ENCODE measurements at places on chromosomes 7 and 10.

DNA sequence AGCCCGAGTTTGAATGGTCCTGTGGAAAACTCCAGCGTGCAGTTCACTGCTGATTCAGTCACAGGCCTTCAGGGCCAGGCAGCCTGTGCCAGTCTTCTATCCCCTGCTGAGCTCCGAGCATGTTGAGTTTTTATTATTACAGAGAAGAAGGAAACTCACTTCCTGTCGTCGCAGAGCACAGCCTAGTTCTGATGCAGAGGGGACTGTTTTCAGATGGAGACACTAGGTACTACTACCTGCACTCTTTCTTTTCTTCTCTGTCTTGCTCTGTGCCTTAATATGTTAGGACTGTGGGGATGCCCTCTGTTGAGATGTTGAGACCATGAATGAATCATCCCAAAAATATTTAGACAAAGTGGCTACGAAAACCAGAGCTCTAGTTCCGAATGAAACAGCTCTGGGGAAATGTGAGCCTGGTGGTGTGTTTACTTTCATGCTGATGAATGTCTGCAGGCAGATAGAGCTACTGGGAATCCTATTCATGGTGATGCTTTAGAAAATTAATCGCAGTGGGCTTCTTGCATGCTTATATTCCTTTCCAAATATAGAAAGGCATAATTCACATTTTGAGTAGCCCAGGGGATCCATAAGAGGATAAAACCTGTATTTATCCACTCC, 29.6 kb downstream of the CASP7 start:
- DNase-seq: no peak

- no peak for DNase-seq
Measured at GRCh38 chr7:136635751-136636150, 232.7 kb upstream of the CHRM2 start.

GRCh38 chr10:58734116-58734515, 221.4 kb downstream of the BICC1 start:
- DNase-seq: no peak

DNA sequence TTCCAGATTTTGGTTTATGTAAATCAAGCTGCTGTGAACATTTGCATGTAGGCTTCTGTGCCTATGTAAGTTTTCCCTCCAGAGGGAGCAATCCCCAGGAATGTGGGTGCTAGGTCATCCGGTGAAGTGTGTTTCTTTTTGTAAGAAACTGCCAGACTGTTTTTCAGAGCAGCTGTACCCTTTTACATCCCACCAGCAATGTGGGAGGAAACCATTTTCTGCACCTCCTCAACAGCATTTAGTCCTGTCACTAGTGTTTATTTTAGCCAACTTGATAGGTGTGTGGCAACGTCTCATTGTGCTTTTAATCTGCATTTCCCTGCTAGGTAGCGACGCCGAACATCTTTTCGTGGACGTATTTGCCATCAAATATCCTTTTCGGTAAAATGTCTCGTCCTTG, 395.7 kb upstream of the FOXK1 start:
- no peak for DNase-seq

DNA sequence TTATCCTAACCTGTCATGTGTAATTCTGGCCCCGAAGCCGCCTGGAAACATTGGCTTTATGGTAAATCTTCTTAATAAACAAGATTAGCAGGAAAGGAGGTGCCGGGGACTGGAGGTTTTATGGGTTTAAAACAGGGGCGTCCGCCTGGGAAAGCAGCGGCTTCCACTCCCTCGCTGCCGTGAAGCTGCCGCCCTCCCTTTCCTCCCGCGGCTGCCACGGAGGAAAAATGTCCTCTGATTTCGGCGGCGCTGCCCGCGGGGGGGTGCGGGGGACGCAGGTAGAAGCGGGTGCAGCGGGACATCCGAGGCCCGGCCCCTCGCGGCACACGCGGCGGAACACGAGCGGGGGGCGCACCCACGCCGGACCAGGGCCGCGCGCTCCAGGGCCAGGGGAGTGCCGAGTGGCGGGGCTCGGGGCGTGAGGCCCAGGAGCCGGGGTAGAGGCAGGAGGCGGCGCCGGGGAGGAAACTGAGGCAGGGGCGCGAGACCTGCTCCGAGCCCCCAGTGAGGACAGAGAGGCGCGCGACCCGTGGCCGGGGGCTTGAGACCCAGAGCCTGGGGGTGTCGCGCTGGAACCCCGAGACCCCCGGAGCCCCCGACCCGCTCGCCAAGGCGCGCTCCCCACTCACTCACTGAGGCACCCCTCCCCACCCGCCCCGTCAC, 993 bp downstream of the PTPRN2 start:
- no peak for DNase-seq

- no peak for DNase-seq
Measured at GRCh38 chr10:4217653-4218052, 432.6 kb upstream of the KLF6 start.

DNA sequence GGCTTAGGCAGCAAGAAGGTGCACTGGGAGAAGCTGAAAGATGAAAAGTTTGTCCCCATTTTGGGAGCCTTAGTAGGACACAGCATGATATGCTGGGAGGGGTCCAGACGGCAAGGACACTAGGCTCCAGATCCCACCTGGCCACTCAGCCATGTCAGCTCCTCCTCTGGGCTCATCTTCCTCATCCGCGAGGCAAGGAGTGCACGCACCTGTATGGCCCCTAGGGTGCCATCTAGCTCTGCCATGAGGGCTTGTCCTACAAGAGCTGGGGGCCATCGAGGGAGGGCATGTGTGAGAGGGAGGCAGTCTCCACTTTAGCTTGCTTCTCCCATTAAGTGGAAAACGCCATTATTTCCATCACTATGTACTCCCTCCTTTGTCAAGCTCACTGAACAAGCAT, 136.2 kb upstream of the ADAM12 start:
- no peak for DNase-seq

- DNase-seq: no peak
Measured at GRCh38 chr10:98511876-98512275, 65.1 kb upstream of the HPS1 start.

GRCh38 chr10:31314256-31315150, 4.5 kb upstream of the ZEB1 start:
- DNase-seq: no peak

DNA sequence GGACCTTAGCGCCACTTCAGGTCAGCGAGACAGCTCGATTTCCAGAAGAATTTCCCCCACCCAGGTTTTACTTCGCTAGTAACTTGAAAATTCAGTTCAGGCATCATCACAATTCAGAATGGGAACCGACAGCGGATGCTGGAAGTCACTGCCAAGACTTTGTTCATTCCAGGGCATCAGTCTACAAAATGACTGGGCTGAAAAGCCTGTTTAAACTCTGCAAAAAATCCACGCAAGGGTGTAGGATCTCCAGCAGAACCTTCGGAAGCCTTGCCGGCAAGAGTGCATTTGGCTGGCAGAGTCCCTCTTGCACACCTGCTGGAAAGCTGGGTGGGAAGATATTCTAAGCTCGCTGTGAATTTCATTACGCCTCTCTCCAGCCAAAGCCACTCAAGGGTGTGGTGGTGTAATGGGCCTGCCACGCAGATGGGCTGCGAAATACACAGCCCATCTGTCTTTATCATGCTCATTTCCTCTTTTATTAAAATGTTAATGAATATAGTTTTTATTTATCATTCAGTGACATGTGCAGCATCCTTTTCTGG, 672.0 kb upstream of the FOXK1 start:
- DNase-seq: no peak

DNA sequence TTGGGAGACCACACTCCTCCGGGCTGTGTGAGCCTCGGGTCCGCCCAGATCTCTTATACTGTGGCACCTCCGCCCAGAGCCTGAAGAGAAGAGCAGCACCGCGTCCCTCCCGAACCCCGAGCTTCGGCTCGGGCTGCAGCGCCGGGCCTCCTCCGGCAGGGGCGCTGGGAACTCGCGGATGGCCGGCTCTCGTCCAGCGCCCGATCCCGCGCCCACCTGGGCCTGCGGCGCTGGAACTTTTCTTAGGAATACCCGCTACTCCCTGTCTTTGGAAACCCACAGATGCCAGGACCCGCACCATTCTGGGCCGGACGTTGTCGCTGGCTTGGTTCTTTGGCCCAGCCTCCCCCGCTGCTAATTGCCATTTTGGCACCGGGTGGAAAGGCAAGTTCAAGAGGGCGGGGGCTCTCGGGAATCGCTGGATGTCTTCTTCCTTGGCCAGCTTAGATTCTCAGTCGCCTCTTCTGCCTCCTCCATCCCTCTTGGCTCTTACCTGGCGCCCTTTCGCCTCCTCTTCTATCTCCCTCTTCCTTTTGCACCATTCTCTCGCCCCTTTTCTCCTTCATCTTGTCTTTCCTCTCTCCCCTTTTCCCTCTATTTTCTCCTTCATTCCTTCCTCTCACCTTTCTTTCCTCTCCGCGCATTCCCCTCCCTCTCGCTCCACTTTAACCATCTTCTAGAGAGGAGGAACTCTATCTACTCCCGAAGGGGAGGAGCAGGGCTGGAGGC, 2.1 kb upstream of the SORCS3 start:
- DNase-seq: no peak

GRCh38 chr7:131244259-131244852, 83.3 kb upstream of the MKLN1 start:
- no peak for DNase-seq

GRCh38 chr7:131530137-131530536, 26.3 kb downstream of the PODXL start:
- DNase-seq: no peak

DNA sequence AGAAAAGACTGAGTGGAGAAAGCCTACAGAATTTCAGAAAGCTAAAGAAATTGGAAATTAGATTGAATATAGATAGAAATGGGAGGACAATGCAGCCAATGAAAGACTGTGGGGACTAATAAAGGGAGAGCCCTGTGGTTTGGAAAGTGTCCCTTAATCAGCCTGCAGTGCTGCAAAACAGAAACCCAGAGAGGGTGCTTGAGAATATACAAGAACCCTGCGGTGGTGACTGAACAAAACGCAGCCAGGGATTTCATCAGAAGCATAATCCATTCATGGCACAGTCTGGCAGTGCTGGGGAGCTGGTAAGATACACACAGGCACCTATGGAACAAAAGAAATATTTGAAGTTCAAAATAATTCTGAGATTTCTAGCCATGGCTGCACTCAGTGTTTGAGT, 19.1 kb downstream of the CEP41 start:
- DNase-seq: no peak

- DNase-seq: no peak
Measured at GRCh38 chr10:110648692-110649346, 4.7 kb downstream of the RBM20 start.

DNA sequence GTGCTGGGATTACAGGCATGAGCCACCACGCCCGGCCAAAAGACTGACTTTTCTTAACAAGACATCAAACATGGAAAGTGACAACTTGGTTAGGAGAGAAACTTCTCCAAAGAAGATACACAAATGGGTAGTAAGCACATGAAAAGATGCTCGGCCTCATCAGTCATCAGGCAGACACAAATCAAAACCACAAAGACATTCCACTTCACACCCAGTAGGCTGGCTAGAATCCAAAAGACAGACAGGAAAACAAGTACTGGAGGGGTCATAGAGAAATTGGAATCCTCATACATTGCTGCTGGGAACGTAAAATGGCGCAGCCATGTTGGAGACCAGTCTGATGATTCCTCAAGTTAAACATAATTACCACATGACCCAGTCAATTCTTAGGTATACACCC, 16.4 kb downstream of the SEPHS1 start:
- DNase-seq: no peak

- no peak for DNase-seq
Measured at GRCh38 chr10:86635402-86635801, 18.9 kb upstream of the OPN4 start.

- DNase-seq: no peak
Measured at GRCh38 chr10:98224509-98224908, 43.5 kb downstream of the LOXL4 start.

DNA sequence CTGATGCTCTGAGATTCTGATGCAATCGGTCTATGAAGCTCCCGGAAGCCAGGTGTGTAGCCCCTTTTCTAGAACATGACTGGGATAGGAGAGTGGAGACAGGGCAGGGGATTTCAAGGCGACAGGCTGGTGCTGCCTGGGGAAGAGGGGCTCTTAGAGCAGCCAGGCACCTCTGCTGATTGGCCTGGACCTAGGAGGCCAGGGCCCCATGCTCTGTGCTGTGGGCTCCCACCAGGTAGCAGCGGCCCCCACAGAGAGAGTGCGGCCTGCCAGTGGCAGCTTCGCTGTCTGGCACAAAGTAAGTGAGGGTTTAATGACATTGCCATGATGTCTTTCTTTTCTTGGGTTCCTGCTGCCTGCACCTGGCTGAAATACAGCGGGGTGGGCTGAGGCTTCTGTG, 99.4 kb upstream of the PODXL start:
- no peak for DNase-seq

DNA sequence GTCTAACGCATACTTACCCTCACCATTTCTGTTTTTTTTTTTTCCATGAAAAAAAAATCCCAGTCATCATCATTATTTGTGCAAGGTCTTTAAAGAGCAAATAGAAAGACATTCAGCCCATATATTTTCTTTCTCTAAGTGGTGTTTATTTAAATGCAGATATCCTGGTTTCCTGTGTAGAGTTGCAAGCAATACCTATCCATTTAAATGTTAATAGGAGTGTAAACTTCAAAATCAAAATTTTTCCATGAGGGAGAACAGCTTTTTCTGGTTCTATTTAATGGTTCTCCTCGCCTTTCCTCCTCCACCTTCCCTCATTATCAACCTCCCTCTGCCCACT, 120.1 kb upstream of the AGK start:
- no peak for DNase-seq

- no peak for DNase-seq
Measured at GRCh38 chr7:3345699-3346481, 44.8 kb downstream of the SDK1 start.

GRCh38 chr10:30558411-30558810, 71.1 kb downstream of the LYZL2 start:
- DNase-seq: no peak

DNA sequence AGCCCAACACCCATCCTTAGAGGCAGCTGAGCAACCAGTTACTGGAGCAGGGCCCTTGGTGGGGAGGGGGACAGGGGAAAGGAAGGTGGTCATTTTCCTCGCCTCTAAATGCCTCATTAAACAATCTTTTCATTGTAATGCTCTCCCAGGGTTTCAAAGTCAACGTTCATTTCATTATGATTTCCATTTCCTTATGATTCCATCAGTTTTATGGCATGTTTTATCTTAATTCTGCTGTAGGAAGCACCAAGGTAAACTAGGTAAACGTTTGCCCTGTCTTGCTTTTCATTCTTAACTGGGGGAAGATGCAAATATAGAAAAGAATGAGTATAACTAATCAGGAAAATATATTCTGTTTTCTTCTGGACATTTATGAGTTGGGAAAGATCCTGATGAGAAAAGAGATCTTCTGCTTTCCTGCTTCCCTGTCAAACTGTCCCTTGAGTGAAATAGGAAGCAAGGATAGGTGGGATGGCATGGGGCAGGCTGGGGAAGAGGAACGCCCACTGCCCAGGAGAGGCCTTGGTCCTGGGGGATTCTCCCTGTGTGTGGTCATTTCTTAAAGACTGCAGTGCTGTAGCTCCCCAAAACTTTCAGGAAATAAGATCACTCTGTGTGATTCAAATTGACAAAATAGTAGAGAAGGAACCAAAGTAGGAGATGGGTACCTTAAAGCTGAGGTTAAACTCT, 20.5 kb upstream of the TMEM236 start:
- DNase-seq: no peak

GRCh38 chr10:94042001-94042833, 48.5 kb downstream of the PLCE1 start:
- no peak for DNase-seq
